ENCODE measurements at places on chromosomes 2 and 18. TPM values are rescaled to one million over a fixed set of nuclear protein-coding genes. Genes with fewer than 3 reads are reported as not detected.
A peak's percentile ranks its signal among the peaks of the same experiment; 100 is the strongest.

Gene ANO7
- 2.7 TPM for total RNA-seq

Gene TXNDC2
- not detected for total RNA-seq

Gene CAPG
- 125 TPM for total RNA-seq

DNA sequence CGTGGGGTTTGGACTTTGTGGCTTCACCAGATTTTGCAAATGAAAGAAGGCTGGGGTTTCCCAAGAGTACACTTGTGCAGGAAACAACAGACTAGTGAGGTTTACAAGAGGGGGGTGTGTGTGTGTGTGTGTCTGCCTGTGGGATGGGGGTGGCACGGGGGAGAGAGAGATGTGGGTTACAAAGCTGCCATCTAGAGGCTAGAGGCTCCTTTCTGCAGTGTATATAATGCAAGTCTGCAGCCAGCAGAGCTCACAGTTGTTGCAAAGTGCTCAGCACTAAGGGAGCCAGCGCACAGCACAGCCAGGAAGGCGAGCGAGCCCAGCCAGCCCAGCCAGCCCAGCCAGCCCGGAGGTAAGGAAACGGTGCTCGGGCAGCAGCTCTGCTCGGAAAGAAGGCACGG is at the start of gene ACKR3:
ACKR3 (plus strand) TSS at position 253 of the 401 bp plus-strand sequence. CDS start 10,641 bp downstream, outside the sequence.
- peak; percentile 84 for DNase-seq

- no peak for DNase-seq
These were observed 24.8 kb downstream of the ATP9B start for GRCh38 chr18:79093986-79094385.

DNA sequence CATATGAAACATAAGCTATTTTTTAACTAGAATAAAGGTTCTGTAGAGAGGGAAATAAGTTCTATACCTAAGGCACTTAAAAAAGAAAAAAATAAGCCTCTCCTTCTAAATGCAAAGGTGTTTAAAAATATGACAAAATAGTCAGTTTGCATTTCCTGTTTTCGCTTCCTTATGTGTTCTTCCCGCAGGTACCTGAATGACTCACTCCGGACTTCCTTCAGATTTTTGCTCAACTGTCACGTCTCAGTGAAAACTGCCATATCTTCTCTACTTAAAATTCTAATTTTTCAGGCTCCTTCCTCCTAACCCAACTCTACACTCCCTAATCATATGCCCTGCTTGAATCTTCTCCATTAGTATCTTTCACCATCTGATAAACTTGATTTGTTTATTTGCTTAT is 1333.1 kb downstream of the LRP1B start:
- DNase-seq = no peak

DNA sequence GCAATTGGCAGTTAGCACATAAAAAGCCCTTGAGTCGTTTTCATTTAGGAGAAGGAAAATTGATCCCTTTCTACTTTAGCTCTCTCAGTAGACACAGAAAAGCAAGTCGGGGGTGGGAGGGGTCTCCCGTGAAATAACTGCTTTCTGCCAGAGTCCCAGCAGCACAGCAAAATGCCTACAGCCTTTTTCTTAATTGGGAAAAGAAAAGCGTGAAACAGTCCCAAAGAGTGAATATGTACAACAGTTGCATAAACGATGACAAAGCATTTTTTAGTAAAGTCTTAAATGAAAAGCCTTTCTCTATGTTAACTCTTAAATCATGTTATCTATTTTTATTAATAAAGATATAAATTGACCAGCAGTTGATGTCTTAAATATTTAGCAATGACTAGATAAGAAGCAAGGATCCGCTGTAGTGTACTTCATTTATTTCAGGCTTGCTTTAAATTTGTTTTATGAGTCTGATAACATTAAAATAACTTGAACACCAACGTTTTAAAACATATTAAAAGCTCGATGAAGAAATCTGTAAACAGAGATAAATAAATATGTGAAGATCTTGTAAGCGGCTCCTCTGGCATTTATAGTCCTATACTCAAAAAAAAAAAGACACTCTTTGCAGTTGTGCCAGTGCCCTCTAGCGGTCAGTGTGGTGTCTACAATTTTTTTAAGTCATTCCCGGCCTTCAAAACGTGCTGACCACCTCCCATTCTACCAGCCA is 42.3 kb upstream of the ATIC start:
- peak; percentile 66 for DNase-seq

DNA sequence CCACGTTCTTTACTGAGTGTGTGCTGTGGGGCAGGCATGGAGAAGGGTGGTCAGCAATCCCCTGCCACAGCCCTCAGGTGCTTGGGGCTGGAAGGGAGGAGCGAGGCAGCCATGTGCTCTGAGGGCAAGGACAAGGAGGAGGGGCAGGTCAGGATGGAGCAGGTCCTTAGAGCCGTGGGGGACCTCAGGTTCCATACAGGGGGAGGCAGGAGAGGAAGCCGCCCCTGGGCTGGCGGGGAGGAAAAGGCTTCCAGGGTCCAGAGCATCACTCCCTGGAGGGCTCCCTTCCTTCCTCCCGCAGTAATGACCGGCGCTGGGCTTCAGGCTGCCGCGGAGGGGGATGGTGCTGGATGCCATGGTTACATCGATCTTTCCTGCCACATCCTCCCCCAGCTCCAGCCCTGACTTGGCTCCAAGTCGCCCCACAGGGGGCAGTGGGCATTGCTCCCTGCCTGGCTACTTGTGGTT is 6.6 kb downstream of the GAREM2 start:
- DNase-seq = no peak

GRCh38 chr2:241910604-241911520 is 41.3 kb downstream of the RTP5 start:
- DNase-seq = no peak

GRCh38 chr2:206154197-206154596 is 5.0 kb downstream of the NDUFS1 start:
- DNase-seq = no peak

DNA sequence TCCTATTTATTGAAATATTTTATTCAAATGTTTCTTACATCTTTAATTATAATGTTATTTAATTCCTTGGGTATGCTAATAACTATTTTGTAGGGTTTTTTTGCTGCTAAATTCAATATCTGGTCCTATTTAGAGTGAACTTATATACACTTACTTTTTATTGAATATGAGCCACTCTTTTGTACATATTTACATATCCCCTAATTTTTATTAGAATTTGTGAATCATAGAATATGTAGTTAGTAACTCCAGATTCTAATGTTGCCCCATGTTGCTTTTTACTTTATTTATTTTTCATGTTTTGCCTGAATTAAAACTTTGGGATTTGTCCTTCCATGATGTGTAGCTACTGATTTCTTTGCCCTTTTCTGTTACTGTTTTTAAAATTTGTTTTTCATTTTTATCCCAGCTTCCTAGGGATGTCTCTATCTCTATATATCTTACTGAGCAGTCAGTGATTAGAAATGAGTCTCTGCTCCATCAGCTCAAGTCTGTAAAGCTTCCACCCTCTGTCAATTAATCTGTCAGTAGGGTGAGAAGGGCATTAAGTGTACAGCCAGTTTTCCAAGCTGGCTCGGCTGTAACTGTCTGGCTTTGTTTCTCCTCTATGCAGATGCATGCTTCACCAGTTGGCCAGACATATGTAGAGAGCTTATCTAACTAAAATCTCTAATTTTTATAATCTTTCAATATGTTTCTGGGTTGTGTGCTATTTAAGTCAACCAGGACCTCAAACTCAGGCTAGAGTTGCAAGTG is 256.9 kb downstream of the CDH19 start:
- no peak for DNase-seq

GRCh38 chr18:49368876-49369440 is 91.5 kb downstream of the DYM start:
- no peak for DNase-seq

DNA sequence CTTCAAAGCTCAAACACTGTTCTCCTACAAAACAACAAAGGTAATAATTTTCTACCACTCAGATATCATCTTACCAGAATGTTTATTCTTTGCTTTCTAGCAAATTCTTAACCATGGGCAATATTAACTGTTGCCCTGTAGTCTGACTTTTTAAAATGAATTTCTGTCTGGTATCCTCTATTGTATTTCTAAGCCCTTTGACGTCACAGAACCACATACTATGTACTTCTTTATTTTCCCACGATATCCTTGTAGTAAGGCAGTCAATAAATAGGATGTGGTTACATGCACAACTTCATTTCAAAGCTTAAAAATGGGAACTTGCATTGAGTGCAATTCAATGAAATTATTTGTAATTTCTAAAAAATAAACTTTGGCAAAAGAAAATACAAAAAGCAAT is 58.7 kb downstream of the THADA start:
- DNase-seq = no peak

- no peak for DNase-seq
These were observed 11.7 kb downstream of the YIPF4 start for GRCh38 chr2:32289165-32289999.

GRCh38 chr18:46080156-46080555 is 8.1 kb upstream of the PSTPIP2 start:
- no peak for DNase-seq

DNA sequence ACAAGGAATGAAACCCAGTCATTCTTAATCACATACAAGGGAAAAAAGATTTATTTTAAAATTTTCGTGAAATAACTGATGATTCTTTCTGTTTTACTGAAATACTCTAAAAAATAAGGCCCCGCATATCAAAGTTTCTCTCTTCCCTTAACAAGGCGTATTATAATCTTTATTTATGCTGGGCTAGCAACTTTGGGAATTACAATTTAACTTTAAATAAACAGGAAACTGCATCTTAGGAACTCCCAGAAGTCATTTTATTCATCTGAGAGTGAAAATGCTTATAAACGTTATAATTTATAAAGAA is 166.7 kb downstream of the TCF4 start:
- no peak for DNase-seq

DNA sequence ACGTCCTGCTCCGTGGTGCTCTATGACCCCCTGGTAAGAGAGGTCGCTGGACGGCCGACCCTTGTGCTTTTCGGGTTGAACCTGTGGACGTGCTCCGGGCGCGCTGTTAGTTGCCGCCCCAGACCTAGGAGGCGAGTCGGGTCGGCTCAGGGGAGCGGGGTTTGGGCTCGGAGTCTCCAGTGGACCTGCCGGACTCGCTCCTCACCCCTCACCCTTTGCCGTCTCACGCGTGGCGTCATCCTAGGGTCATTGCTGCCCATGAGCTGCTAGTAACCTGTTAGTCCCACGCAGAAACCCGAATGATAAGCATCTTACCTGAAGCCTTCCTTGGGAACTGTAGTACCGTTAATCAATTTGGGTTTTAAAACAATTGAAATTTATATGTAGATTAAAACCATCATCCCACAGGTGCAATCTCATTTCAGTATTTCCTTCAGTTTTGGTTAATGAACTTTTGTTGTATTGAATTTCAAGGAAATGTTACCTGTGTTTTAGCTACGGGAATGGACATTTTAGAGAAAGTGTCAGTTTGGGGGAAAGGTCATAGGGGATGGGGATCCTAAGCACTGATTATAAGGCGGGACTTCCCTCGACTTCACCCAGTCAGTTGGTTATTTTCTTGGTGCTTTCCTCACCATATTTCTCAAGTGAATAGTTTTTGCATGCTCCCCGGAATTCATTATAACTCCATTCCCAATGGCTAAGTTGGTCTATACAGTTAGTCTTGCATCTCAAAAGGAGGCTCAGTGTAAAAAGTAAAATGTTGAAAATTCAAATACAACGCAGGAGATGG is 536 bp downstream of the ELP2 start:
- DNase-seq = no peak

DNA sequence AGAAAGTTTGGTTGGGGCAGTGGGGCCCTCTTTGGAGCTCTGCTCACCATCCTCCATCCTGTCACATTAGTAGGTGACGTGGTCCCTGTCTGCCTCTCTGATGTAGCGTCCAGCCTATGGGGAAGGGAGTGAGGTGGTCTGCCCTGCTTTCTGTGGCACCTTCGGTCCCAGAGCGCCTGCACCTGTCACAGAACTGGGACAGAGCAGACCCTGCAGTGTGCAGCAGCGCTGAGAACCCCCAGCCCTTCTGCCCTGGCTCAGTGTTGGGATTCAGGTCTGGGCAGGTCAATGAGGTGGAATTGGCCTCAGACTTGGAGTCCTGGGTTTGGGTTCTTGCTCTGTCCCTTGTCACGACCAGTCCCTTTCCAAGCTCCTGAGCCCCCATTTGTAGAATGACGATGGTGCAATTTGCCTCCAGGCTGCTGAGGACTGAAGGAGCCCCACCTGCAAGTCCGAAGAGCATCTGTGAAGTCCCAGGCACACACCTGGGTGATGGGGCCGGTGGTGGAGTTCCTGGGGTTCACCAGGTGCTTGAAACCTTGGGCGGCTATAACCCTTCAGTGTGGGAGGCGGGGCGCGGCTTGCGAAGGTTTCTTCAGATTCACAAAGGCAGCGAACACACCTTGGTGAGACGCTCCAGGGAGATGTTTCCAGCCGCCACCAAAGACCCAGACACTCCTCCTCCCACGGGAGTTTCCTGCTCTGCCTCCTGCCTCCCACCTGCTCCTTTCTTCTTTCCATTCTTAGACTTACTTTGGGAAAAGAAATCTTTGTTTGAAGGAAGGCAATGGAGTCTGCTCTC is 265.4 kb upstream of the HDAC4 start:
- no peak for DNase-seq

DNA sequence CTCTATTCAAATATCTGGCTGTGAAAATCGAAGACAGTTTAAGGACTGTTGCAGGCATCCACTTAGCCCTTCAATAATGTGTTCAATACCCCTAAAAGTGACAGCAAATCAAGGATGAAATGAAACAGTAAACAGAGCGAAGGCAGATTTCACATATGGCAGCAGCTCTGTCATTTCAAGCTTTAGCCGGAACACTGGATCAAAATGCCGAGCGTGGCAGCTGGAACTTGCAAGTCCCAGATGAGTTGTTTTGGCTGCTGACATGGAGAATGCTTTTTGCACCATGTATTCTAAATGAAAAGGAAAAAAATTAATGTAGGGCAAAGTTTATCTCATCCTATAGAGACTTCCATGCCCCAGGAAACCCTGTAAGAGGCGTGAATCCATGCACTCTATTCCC is 18.0 kb downstream of the LRRC30 start:
- DNase-seq = no peak

DNA sequence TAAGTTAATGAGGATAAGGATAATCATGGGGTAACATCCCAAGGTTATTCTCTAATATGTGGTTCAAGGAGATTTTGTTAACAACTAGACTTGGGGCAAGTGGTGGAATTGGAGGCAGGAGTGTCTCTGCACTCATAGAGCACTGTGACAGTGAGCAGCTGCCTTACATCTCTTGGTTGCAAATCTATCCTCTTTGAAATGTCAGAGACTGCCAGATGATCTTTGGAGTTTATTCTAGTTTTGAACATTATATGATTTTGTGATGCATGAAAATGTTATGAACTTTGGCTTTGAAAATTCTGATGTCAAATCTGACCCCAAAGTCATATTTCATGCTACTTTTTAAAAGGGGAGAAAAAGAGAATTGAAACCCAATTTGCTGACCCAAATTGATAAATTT is 861.1 kb downstream of the CNTNAP5 start:
- no peak for DNase-seq

GRCh38 chr2:74119912-74120825 is 27.5 kb downstream of the BOLA3 start:
- DNase-seq = peak; percentile 80

- no peak for DNase-seq
These were observed 225.5 kb downstream of the DYM start for GRCh38 chr18:49234984-49235383.

DNA sequence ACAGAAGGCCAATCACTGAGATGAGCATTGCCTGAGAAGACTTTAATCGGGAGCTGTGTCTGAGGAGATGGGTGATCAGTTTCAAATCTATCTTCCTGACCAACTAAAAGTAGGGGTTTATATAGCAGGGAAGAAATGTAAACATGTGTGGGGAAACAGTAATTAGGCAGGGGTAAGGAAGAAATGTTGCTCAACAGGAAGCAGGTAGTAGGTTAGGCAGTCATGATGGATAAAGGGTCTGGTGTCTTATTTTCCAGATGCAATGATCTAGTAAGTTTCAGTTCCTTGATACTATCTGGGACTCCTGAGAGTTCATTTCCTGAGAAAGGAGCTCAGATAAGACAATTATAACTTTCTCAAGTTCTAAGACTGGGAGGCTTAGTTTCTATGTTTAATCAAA is 33.8 kb upstream of the DNAJC10 start:
- no peak for DNase-seq
